SJSA1 (cell line): ENCODE measurements at places on chromosomes 2 and 18. TPM values are rescaled to one million over a fixed set of nuclear protein-coding genes. Genes with fewer than 3 reads are reported as not detected.

The UGT1A7 gene
- not detected in 2 replicates for total RNA-seq

The TMEM247 gene
- total RNA-seq: not detected in 2 replicates

The SLC14A1 gene
- total RNA-seq: 5.1 and 7.8 TPM in 2 replicates

The CFC1B gene
- total RNA-seq: not detected in 2 replicates

The DTNA gene
- 1.6 and 5.8 TPM in 2 replicates for total RNA-seq

The LYPD6B gene
- 35.7 and 43.3 TPM in 2 replicates for total RNA-seq

The AQP12B gene
- total RNA-seq: not detected in 2 replicates

The ELOA2 gene
- total RNA-seq: not detected in 2 replicates

The KCNG3 gene
- 5.4 and 7.1 TPM in 2 replicates for total RNA-seq

The HTR2B gene
- total RNA-seq: 0.21 TPM in 1 of 2 replicates, not detected in the other

The NT5C1B gene
- not detected in 2 replicates for total RNA-seq

The USP40 gene
- total RNA-seq: 25.4 and 38.0 TPM in 2 replicates

The DUSP19 gene
- 5.1 and 8.5 TPM in 2 replicates for total RNA-seq

The CNTNAP5 gene
- total RNA-seq: not detected in 2 replicates

The SLC5A7 gene
- not detected in 2 replicates for total RNA-seq

The ASB1 gene
- total RNA-seq: 24.7 TPM in 2 replicates

The AAMP gene
- 184 and 231 TPM in 2 replicates for total RNA-seq

The REG1B gene
- not detected in 2 replicates for total RNA-seq

The ABCG5 gene
- total RNA-seq: not detected in 2 replicates

The SERPINB3 gene
- total RNA-seq: not detected in 2 replicates

The LONRF2 gene
- total RNA-seq: 0.81 TPM in 1 of 2 replicates, not detected in the other

The SH2D6 gene
- total RNA-seq: not detected in 2 replicates

The CHRNG gene
- total RNA-seq: not detected in 2 replicates

The LNPK gene
- 46.0 and 54.6 TPM in 2 replicates for total RNA-seq

The KLHL41 gene
- total RNA-seq: 0.24 TPM in 1 of 2 replicates, not detected in the other

The CCDC121 gene
- 2.4 and 2.9 TPM in 2 replicates for total RNA-seq

The MATN3 gene
- 2.9 and 4.3 TPM in 2 replicates for total RNA-seq

The PSTPIP2 gene
- total RNA-seq: 4.0 and 6.8 TPM in 2 replicates

The MZT2B gene
- 169 and 248 TPM in 2 replicates for total RNA-seq

The RFX8 gene
- 0.68 TPM in 1 of 2 replicates, not detected in the other for total RNA-seq

The LAMA1 gene
- 5.2 and 6.4 TPM in 2 replicates for total RNA-seq

The FAM110C gene
- not detected in 2 replicates for total RNA-seq

The PSMD14 gene
- 232 and 239 TPM in 2 replicates for total RNA-seq

The MAPK4 gene
- not detected in 2 replicates for total RNA-seq

The STK16 gene
- total RNA-seq: 13.2 and 18.6 TPM in 2 replicates

The PTH2R gene
- total RNA-seq: not detected in 2 replicates

The PTCD3 gene
- total RNA-seq: 86.1 and 274 TPM in 2 replicates

The IL36B gene
- not detected in 2 replicates for total RNA-seq

The CAPN14 gene
- 0.41 TPM in 1 of 2 replicates, not detected in the other for total RNA-seq

The PLGLB2 gene
- 2.1 TPM in 1 of 2 replicates, not detected in the other for total RNA-seq

The SERPINB4 gene
- 0.26 TPM in 1 of 2 replicates, not detected in the other for total RNA-seq

The COL4A3 gene
- not detected in 2 replicates for total RNA-seq

The FSIP2 gene
- total RNA-seq: not detected in 2 replicates

The RGPD5 gene
- 18.7 and 21.0 TPM in 2 replicates for total RNA-seq

The DNAH6 gene
- total RNA-seq: 0.58 and 1.1 TPM in 2 replicates

The TNFRSF11A gene
- not detected in 2 replicates for total RNA-seq

The ANKRD53 gene
- not detected in 2 replicates for total RNA-seq

The NPC1 gene
- total RNA-seq: 28.4 and 38.7 TPM in 2 replicates

The SLC9A2 gene
- 0.03 TPM in 1 of 2 replicates, not detected in the other for total RNA-seq

The EFHD1 gene
- total RNA-seq: 0.66 and 1.4 TPM in 2 replicates

The PSMA8 gene
- total RNA-seq: not detected in 2 replicates

The DSG3 gene
- not detected in 2 replicates for total RNA-seq

The HMSD gene
- total RNA-seq: 0.53 and 1.00 TPM in 2 replicates

The RAB27B gene
- total RNA-seq: 0.88 and 1.1 TPM in 2 replicates

The TCF7L1 gene
- total RNA-seq: 0.68 and 1.3 TPM in 2 replicates

The ASPRV1 gene
- 0.08 TPM in 1 of 2 replicates, not detected in the other for total RNA-seq

The TOGARAM2 gene
- 0.03 TPM in 1 of 2 replicates, not detected in the other for total RNA-seq

The RAPGEF4 gene
- 0.13 and 0.47 TPM in 2 replicates for total RNA-seq

The IGFBP5 gene
- 0.03 TPM in 1 of 2 replicates, not detected in the other for total RNA-seq
